Tibial nerve (tissue), 4 donors: ENCODE measurements at places on chromosomes 7 and 10. TPM values are rescaled to one million over a fixed set of nuclear protein-coding genes. Genes with fewer than 3 reads are reported as not detected.

DNA sequence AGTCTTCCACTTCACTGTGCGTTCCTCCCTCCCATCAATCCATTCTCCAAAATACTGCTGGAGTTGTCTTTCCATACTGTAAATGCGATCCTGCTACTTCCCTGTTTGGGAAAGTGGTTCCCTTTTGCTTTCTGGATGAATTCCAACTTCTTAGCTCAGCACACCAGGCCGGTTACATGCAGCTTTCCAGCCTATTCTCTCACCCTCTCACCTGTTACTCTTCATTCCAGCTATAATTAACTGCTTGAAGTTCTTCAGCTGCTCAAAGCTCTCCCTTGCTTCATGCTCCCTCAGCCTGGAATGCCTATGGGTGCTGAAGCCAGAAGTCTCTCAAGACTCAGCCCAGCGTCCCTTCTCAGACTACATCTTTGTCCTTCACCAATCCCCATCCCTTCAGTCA is 6.0 kb upstream of the ZNRF2 start:
- no peak for DNase-seq
- H3K27ac ChIP-seq = no peak overlapping the region
- H3K4me3 ChIP-seq = no peak overlapping the region
- no peaks in the 10 kb centered on the region for H3K27me3 ChIP-seq

- H3K27ac ChIP-seq = no peak overlapping the region
- no peaks in the 10 kb centered on the region for H3K27me3 ChIP-seq
- H3K36me3 ChIP-seq = no peaks in the 10 kb centered on the region
These were observed 517.0 kb downstream of the INHBA start for GRCh38 chr7:41185851-41186250.

The PDK4 gene
- 931 TPM for total RNA-seq

The SPDYE1 gene
- not detected for total RNA-seq

The ATOH7 gene
- total RNA-seq = 0.42 TPM
